SJSA1 (cell line): ENCODE measurements at places on chromosomes 1 and 21.
A peak's percentile ranks its signal among the peaks of the same experiment; 100 is the strongest.

DNA sequence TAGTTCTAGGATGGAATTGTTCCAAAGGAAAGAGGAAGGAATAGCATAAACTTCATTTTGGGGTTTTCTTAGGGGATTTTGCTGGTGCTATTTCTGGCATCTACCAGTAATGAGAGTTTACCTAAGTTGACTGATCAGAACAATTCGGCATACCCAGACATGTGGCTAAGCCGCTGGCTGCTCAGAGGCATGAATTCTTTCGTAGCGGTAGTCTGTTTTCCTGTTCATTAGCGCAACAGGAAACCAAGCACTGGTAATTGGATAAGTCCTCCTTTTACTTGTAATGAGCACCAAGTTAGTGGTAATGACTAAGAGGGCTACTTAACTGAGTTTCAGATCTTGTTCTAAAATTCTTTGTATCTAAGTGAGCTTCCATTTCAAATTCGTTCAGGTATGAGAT is 38.6 kb downstream of the C21orf91 start:
- no peaks in the 10 kb centered on the region for H3K36me3 ChIP-seq
- DNase-seq, result no peak
- H3K27me3 ChIP-seq, result no peaks in the 10 kb centered on the region

DNA sequence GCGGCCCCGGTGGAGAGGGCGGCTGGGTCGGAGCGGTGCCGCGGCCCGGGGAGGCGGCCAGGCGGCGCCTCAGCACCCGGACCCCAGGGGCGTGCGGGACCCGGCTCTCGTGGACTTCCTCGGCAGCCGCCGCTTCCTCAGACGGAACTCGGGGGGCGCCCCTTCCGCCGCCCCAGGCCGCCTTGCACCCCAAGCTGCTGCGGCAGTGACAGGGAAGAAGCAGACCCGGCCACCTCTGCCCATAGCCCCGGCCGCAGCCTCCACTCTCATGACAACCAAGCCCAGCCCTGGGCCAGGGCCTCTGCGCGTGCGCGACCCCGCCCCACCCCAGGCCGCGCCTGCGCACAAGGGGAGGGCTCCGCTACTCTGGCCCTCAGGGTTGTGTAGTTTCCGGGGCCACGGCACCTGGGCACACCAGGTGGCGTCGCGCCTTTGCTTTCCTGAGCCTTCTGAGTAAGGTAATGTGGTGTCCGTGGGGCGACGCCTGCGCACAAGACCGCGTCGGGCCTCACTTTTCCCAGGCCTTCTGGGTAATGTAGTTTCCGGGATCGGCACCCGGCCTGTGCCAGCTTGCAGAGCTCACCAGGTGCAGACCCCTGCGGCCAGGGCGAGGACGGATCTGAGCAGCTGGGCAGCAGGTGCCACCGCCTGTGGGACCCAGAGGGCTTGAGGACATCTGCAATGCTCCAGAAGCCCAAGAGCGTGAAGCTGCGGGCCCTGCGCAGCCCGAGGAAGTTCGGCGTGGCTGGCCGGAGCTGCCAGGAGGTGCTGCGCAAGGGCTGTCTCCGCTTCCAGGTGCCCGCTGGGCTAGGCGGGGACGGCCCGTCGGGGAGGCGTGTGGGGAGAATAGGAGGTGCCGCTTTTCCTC is at the start of the genes CEP104 and DFFB:
TSS of gene CEP104 (minus strand) at position 289 of the 868 bp plus-strand sequence. CDS start 4,804 bp downstream, outside the sequence.
TSS of gene DFFB (plus strand) at position 554 of the 868 bp plus-strand sequence. CDS start at position 682, 128 bp downstream.
- DNase-seq, result peak; percentile 94
- peaks cover 19% of the 10 kb centered on the region for H3K4me1 ChIP-seq
- H3K4me3 ChIP-seq, result peak within 1 kb of the TSS; percentile 95
- peak within 1 kb of the TSS; percentile 52 for H3K27ac ChIP-seq
- H3K27me3 ChIP-seq, result no peaks in the 10 kb centered on the region

DNA sequence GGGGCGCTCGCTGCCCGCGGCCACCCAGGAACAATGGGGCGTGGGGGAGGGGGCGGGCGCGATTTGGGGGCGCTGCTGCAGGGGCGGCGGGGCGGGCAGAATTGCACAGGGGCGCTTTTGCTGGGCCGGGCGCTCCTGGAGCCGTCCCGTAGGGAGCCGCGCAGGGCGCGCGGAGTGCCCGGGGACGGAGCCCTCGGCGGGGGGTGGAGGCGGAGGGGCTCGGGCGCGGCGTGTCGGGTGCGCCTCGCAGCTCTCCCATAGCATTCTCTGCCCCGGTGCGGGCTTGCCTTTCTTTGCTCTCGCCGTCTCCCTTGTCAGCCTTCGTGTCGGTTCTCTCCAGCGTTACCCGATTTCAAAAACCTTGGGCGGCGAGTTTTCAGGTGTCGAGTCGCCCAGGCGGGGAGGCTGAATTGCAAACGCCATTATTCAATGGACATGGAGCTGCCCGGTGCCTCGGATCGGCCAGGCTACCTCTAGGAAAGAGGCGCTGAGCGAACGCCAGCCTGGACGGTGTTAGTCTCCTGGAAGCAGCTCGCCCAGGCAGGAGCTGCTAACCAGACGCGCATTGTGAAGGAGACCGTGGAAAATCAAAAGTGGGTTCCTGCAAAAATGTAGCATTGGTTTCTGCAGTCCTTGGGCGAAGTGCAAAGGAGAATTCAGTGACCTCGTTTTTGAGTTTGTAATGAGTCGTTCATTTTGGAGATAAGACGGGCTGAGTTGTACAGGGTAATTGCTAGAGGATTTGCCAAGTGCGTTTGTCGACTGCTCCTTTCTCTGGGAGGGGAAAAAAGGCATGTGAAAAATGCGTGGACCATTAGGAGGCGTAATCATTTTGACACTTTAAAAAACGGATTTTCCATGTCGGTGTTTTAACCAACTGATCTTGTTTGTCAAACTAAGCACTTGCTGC is 626 bp downstream of the CXADR start:
- H3K4me1 ChIP-seq, result peaks cover 17% of the 10 kb centered on the region
- no peaks in the 10 kb centered on the region for H3K36me3 ChIP-seq
- peak overlapping the region; percentile 43 for H3K4me3 ChIP-seq
- H3K27ac ChIP-seq, result no peak overlapping the region

DNA sequence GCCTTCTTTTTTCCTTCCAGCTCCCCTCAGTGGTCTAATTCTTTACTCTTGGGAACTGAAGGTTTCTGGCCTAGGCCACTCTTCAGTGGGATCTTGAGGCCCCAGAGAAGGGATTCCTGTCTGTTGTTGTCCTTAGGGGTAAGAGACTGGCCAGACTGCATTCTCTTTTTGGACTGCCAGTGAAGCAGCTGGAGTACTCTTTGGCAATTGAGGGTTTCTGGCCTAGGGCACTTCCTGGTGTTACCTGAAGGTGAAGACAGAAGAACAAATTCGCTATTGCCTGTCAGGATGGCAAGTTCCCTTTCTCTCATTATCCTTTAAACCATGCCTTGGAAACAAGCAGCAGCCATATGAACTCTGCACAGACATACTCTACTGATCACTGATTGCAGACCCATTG is 286.6 kb upstream of the ZP4 start:
- no peak overlapping the region for H3K27ac ChIP-seq
- no peaks in the 10 kb centered on the region for H3K36me3 ChIP-seq
- DNase-seq, result no peak
- H3K4me1 ChIP-seq, result no peaks in the 10 kb centered on the region
- H3K4me3 ChIP-seq, result no peak overlapping the region

DNA sequence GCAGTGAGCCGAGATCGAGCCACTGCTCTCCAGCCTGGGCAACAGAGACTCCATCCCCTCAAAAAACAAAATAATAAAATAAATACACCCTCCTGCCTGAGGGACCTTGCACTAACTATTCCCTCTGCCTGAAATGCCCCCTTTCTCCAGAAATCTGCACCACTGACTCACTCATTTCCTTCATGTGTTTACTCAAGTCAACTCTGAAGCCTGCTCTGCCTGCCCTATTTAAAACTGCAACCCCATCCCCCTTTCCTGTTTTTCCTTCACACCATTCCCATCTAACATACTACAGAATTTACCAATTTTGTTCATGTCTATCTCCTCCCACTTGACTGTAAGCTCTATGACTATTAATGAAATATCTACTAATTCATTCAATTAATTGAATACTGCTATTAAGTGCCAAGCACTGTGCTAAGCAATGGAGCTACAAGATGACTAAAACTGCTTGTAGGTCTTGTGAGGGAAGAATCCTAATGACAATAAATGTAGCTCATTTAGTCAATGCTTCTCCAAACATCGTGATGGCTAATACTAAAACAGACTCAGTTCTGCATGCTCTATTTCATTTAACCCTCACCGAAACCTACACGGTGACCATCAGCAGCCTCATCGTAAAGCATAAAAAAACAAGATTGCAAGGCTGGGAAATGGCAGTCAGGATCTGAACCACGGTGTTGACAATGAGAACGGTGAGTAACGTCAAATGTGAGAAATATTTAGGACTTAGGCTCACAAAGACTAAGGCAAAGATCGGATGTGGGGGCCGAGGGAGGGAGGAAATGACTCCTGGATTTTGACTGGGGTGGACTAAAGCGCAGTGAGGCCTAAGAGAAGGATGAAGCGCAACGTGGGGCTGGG is 749 bp upstream of the TMEM39B start:
- H3K27me3 ChIP-seq, result no peaks in the 10 kb centered on the region
- H3K4me1 ChIP-seq, result peaks cover 43% of the 10 kb centered on the region
- H3K4me3 ChIP-seq, result peak overlapping the region; percentile 92
- peaks cover 21% of the 10 kb centered on the region for H3K36me3 ChIP-seq
- peak; percentile 69 for DNase-seq

DNA sequence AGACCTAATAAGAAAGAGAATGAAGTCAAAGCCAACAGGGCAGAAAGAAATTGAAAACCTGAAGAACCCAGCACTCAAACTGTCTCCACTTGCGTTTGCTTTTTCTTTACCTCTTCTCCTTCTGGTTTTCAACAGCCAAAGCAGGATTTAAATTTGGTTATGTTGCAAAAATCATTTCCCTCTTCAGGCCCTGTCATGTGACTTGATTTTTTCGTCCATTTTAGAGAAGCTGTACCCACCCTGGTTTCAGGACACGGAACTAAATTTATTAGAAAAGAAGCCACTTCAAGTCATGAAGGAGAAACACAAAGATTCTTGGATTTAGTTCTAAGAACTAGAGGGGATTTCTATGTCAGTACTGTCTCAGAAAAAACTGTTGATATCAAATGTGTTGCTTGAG is 1.0 kb upstream of the SYNJ1 start:
- H3K36me3 ChIP-seq, result peaks cover 14% of the 10 kb centered on the region
- H3K27me3 ChIP-seq, result no peaks in the 10 kb centered on the region
- H3K4me3 ChIP-seq, result peak overlapping the region; percentile 76
- H3K27ac ChIP-seq, result no peak overlapping the region
- H3K4me1 ChIP-seq, result peaks cover 11% of the 10 kb centered on the region
- DNase-seq, result no peak

- H3K4me1 ChIP-seq, result peaks cover 38% of the 10 kb centered on the region
- no peak for DNase-seq
- H3K4me3 ChIP-seq, result no peak overlapping the region
- H3K36me3 ChIP-seq, result no peaks in the 10 kb centered on the region
Observed at GRCh38 chr1:25707280-25708016, 90.9 kb downstream of the MAN1C1 start.

GRCh38 chr1:236451796-236452373 is 57.8 kb downstream of the EDARADD start:
- H3K4me3 ChIP-seq, result no peak overlapping the region
- H3K27ac ChIP-seq, result no peak overlapping the region
- no peaks in the 10 kb centered on the region for H3K4me1 ChIP-seq
- DNase-seq, result peak; percentile 6

GRCh38 chr1:112575154-112575804 is 43.7 kb downstream of the ST7L start:
- peaks cover 48% of the 10 kb centered on the region for H3K36me3 ChIP-seq
- H3K27ac ChIP-seq, result peak overlapping the region; percentile 11; the same call in 1 of the 2 replicates
- H3K4me1 ChIP-seq, result peaks cover 14% of the 10 kb centered on the region
- no peak overlapping the region for H3K4me3 ChIP-seq
- DNase-seq, result peak; percentile 58

DNA sequence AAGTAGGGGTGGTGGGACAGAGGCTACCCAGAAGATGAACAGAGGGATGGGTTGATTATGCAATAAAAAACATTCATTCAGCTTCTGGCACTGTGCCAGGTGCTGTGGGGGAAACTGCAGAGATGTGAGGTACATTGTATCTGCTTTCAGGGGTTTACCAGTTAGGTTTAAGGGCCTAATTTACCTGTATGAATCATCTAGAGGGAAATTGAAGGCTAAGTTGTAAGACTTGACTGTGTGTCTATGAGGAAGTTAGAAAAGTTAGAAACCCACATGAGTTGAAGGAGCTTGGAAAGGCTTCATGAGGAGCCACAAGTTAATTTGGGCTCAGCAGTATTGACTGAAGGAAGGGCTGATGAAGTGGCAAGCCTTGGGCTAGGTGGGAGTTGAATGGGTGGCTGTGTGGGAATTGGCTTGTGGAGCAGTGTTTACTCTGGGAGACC is 36.7 kb upstream of the APOBEC4 start:
- no peak overlapping the region for H3K27ac ChIP-seq
- H3K4me1 ChIP-seq, result no peaks in the 10 kb centered on the region
- no peak overlapping the region for H3K4me3 ChIP-seq
- H3K27me3 ChIP-seq, result no peaks in the 10 kb centered on the region
- no peak for DNase-seq

GRCh38 chr1:34018285-34018684 is 146.7 kb downstream of the CSMD2 start:
- no peak for DNase-seq
- no peaks in the 10 kb centered on the region for H3K36me3 ChIP-seq
- H3K27ac ChIP-seq, result no peak overlapping the region
- no peaks in the 10 kb centered on the region for H3K4me1 ChIP-seq
- no peak overlapping the region for H3K4me3 ChIP-seq
- no peaks in the 10 kb centered on the region for H3K27me3 ChIP-seq

GRCh38 chr1:85991261-85991660 is 165.3 kb downstream of the COL24A1 start:
- H3K4me3 ChIP-seq, result no peak overlapping the region
- no peaks in the 10 kb centered on the region for H3K4me1 ChIP-seq
- H3K27ac ChIP-seq, result no peak overlapping the region
- H3K36me3 ChIP-seq, result no peaks in the 10 kb centered on the region
- no peak for DNase-seq

DNA sequence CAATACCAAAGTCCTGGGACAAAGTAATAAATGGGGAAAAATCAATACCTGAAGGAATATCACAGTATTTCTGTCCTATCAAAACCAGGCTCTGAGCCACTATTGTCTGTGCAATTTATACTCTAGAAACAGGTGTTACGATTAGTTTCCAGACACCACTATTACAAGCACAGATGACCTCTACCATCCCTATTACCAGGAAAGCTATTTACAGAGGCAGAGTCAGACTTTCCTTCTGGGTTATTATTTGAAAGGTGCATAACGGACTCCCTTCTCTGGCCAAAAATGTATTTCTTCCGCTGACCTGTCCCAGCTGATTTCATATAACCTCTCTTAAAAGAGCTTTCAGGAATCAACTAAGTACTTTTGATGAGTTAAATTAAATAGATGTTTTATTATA is 154.6 kb upstream of the LRRC7 start:
- H3K36me3 ChIP-seq, result no peaks in the 10 kb centered on the region
- H3K4me3 ChIP-seq, result no peak overlapping the region
- H3K4me1 ChIP-seq, result no peaks in the 10 kb centered on the region; the same call in 1 of the 2 replicates
- DNase-seq, result no peak
- H3K27me3 ChIP-seq, result no peaks in the 10 kb centered on the region
